ENCODE measurements at places on chromosomes 13 and 19.

DNA sequence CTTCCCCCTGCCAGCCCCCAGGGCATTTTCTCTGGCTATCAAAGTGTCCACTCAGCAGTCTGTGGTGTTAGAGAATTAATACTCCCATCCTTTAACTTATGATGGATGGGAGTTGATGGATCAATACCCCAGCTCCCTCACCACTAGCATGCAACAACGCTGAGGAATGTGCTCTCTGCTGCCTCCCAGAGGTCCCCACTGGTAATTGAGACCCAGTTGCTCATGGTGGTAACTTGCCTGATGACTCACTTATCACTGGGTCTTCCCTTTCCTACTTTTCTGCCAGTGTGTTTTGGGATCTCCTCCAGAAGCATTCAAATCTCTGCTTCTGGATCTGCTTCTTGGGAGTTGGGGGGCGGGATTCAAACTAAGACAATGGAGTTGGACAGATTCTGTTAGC lies 20.3 kb upstream of the CACNA1A start:
- DNase-seq, result no peak

DNA sequence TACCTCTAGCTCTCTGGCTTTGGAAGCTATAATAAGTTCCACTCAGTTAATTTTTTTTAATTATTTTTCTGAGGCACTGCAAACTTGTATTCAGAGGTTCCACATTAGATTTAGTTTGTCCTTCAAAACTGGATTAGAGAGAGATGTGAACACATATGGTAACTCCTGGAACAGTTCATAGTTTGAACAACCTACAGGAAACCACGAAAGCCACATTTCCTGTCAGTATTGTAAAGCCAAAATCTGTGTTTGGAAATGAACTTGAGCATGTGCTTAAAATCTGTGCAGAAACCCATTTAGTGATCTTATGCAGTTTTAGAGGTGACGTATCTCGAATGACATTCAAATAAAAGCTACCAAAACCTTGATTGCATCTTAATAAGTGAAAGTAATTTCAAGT lies 1952.0 kb downstream of the OLFM4 start:
- DNase-seq, result no peak

DNA sequence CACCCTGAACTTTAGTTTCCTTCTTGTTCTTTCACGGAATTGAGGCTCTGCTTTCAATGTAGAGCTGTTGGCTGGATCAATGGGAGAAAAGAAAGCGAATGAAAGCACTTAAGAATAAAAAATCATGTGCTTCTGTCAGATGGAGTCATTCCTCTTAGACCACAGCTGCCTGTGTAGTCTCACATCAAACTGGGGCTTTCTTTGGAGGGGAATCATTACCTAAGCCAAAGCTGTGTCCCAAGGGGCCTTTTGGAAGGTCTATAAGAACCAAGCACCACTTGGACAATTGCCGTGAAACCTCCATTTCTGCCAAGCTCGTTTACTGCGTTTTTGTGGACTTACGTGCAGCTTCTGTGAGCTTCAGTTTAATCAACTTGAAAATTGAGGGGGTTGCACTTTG lies 44.2 kb upstream of the RNF113B start:
- no peak for DNase-seq

DNA sequence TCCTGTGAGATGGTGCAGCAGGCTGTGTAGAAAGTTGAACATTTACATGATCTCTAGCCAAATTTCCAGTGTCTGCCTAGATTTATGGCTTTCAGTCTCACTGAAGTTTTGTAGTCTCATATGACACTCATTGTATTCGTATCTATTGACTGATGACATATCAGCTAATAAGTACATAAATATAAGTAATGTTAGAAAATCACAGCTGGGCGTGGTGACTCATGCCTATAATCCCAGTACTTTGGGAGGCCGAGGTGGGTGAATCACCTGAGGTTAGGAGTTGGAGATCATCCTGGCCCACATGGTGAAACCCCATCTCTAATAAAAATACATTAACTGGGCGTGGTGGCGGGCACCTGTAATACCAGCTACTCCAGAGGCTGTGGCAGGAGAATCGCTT lies 54.7 kb upstream of the HTR2A start:
- DNase-seq, result peak; percentile 16

DNA sequence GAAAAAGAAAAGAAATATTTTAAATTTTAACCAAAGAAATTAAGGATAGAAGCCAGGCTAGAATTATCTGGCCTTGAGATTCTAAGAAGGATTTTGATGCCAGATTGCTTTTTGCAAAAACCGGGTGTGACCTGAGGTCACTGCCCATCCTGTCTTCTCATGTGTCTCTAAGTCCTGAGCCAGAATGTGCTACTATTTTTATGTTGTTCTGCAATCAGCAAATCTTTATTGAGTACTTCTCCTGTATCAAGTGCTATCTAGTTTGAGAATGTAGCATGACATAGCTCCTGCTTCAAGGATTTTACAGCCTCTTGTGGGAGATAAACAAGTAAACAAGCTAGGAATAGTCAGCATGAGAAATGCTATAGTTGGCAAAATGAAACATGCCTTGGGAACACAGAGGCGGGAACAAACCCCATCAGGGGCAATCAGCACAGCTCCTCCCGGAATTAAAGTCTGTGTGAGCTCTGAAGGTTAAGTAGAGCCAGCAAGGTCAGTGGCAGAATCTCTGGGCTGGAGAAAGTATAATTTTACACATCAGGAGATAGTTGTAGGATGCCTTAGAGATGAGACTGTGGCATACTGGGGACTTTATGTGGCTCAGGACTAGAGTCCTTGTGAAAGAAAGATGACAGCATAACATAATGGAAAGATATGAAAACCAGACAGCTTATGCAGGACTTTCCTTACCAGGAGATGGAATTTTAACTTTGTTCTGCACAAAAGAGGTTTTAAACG lies 899.5 kb upstream of the SLC10A2 start:
- DNase-seq, result no peak

- DNase-seq, result no peak
Observed at GRCh38 chr19:46159418-46160232, 11.6 kb downstream of the IGFL2 start.

DNA sequence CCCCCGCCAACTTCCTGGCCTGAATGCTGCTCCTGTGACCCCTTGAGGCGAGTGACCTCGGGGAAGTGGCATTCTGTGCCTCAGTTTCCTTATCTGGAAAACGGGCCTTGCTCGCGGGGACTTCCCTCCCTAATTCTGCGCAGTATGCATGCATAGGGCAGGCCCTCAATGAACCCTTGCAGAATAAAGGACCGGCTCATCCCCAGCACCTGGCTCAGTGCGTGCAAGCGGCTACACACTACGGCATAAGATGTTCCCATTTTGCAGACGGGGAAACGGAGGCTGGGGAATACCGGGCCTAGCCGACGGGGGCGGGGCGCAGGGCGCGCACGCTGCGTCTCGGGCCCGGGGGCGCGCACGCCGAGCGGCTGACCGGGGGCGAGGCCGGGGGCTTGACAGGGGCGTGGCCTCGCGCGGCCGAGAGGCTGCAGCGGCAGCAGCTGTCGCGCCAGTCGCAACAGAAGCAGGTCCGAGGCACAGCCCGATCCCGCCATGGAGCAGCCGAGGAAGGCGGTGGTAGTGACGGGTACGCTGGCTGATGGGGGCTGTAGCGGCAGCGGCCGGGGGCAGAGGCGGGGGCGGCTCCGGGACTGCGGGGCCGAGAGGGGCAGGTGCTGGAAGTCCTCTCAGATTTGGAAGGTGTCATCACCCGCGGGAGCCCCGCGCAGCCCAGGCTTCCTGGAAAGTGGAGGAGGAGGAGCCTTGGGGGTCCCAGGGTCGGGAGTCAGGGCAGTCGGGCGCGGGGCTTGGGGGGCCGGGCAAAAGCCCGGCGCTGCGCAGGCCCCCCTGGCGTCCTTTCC lies at the start of gene PGPEP1:
TSS of gene PGPEP1 (plus strand) at position 409 of the 800 bp plus-strand sequence. CDS start at position 493, 84 bp downstream.
- peak; percentile 87 for DNase-seq

GRCh38 chr13:95723438-95723837 lies 46.5 kb downstream of the DNAJC3 start:
- no peak for DNase-seq

GRCh38 chr13:102909971-102910370 lies 64.1 kb downstream of the ERCC5 start:
- DNase-seq, result no peak

DNA sequence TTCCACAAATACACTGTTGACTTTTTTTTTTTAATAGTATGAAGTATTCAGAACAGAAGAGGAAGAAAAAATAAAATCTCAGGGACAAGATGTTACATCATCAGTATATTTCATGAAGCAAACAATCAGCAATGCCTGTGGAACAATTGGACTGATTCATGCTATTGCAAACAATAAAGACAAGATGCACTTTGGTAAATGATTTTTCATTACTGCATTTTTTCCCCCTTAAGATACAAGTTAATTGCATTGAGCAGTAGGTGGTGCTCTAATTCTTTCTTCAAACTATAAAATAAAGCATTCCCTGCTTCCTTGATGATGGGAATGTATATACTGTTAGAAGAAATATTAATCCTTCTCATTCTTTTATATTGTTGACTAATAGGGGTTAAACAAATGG lies 17.1 kb downstream of the UCHL3 start:
- DNase-seq, result no peak

DNA sequence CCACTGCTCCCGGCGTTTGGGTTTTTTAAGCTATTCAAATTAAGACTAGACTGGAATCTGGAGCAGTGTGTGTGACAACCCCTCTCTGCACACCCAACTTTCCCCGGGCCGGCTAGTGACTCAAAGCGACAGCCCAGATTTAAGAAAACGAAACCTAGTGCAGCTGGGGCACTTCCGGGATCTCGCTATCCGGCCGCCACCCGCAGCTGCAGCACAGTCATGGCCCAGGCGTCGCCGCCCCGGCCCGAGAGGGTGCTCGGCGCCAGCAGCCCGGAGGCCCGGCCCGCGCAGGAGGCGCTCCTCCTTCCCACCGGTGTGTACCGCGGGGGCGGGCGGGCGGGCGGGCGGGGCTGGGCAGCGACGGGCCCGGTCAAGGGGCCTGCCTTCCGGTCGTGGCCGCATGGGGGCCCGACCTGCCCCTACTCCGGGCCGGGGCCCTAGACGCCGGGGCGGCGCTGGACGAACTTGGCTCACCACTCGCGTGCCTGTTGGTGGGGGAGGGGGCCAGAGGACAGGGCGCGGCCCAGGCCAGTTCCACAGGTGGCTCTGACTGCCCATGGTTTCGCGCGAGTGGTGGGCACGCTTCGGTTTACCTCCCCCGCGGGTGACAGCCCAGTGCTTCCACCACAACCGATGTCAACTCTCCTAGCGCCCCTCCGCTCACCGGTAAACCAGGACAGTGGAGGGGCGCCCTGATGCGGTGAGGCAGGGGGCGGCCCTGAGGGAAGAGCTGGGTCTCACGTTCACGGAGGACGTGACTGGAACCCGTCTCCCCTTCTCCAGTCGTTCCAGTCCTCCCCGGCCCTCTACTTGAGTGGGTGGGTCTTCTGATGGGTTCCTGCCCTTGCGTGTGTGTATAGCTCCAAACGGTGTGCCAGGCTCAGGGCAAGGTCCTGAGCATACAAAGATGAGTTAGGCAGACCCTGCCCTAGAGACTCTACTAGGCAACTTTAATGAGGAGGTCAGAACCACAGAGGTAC lies at the start of gene PHF11:
TSS of gene PHF11 (plus strand) at position 171 of the 980 bp plus-strand sequence. CDS start at position 220, 49 bp downstream.
- peak; percentile 66 for DNase-seq

GRCh38 chr13:47033216-47033615 lies 136.4 kb upstream of the HTR2A start:
- peak; percentile 20 for DNase-seq

GRCh38 chr13:41708713-41709112 lies 251.4 kb downstream of the RGCC start:
- DNase-seq, result no peak

GRCh38 chr13:93467175-93467574 lies 240.6 kb downstream of the GPC6 start:
- no peak for DNase-seq

DNA sequence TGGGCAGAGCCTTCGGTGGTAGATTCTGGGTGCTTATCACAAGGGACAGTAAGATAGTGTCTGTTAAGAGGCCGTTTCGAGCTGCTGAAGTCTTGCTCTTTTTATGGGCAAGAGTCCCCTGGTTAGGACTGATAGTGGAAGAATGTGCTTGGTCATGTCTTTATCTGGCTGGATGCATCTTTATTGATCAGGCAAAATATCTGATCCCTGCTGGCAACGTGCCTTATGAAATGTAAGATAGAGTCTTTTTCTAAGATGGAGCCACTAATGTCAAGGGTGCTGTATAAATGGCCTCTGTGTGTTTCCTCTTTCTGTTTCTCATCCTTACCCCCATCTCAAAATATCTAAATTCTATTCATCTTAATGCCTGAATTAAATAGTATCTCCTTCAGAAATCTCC lies 53.3 kb downstream of the MYO16 start:
- no peak for DNase-seq
